ENCODE measurements at places on chromosomes 1 and 21.

- DNase-seq, result no peak
Observed at GRCh38 chr1:66351478-66351877, 182.5 kb upstream of the SGIP1 start.

DNA sequence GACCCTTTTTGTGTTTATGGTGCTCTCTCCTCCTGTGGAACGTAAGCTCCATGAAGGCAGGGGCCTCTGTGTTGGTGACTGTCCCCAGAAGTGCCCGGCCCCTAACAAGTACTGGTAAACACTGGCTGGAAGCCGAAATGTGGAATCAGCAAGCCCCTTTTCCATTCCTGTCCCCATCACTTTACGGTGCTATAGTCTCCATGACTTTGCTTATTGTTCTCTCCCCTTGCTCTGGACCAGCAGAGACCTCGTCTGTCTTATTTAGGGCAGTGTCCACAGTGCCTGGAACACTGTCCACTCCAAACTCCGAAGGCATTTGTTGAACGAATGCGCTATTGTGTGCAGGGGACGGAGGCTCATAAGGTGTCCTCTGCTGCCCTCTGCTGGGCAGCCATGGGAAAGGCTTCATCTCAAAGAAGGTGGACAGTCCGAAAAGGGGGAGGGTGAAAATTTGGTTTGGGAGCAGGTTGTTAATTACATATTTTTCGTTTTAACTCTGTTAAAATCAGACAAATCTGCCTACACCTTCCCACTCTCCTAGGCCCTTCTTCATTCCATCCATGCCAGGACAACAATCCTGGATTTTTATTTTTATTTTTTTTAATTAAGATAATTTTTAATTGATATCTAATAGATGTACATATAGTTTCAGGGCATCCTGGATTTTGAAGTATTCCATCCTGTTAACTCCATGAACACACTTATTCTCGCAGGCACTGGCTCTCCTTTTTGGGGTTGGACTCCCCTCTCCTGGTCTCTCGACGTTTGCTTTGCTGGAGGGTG, 115.6 kb downstream of the PGBD5 start:
- DNase-seq, result peak; percentile 82

DNA sequence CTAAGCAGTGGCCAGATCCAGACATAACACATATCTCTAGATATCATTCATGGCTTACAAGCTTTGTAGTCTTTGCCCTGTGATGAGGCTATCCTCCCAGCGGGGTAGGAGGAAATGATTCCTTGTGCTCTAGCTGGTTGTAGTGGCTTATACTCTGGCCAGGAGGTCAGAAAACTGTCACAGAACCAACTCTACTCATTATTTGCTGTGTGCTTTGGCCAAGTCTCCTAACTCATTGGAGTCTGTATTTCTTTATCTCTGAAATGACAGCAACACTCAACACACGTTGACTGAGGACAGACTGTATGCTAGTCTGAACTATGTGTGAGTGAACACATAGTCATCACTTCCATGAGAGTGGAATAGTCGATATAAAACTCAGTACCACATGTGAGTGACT, 116.7 kb upstream of the F3 start:
- no peak for DNase-seq

DNA sequence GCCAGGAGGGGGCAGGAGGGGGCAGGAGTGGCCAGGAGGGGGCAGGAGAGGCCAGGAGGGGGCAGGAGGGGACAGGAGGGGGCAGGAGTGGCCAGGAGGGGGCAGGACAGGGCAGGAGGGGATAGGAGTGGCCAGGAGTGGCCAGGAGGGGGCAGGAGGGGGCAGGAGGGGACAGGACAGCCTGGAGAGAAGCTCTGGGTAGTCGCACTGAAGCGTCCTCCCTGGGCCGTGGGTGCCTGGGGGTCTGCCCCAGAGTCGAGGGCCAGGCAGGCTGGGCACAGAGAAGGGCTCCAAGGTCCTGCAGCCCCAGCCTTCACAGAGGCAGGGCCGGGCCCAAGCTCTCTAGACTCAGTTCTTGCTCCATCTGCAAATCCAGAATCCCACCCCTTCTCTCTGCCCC, 22.9 kb downstream of the MEGF6 start:
- no peak for DNase-seq

DNA sequence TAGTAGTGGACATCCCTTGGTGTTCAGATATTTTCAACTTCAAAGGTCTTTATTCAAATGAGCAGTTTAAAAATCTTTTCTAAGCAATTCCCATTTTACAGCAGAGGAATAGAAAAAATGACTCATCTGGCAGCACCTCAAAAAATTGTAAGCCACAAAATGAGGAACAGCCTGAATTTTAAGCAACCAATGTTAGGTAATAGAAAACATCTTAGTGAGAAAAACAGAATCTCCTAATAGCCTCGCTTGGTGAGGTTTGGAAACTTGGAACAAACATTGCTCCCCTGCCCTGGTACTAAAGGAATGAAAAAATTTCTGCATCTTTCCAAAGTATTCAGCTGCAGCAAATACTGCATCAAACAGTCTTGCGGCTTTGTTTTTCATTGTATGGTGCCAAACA, 264.4 kb downstream of the NTNG1 start:
- no peak for DNase-seq

- no peak for DNase-seq
Observed at GRCh38 chr1:104878203-104878909, 1128.7 kb downstream of the AMY1C start.

GRCh38 chr1:100583827-100584226, 45.9 kb downstream of the GPR88 start:
- DNase-seq, result no peak

DNA sequence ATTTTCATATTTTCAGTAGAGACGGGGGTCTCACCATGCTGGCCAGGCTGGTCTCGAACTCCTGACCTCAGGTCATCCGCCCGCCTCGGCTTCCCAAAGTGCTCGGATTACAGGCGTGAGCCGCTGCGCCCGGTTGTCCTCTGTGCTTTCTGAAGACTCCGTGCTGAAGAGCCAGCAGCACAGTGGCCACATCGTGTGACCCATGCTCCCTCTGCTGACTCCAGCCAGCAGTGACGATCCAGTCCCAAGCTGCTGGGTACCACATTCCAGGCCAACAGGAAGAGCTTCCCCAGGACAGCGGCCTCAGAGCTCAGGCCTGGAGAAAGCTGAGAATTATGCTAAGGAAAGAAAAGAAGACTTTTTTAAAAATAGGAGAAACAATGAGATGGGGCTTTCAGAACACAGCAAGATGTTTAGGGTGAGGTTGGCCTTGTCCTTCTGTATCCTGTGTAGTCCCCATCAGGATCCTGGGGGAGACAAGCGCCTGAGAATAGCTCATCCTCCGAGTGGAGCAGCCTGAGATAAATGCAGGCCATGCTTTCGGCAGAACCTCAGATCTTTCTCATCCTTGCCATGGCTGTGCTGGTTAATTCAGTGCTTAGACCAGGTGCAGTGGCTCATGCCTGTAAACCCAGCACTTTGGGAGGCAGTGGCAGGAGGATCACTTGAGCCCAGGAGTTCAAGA, 207.1 kb downstream of the SLC35F3 start:
- DNase-seq, result peak; percentile 49

- no peak for DNase-seq
Observed at GRCh38 chr1:59480188-59480888, 183.4 kb downstream of the FGGY start.

GRCh38 chr21:42088658-42089057, 17.5 kb downstream of the UMODL1 start:
- no peak for DNase-seq

- peak; percentile 71 for DNase-seq
Observed at GRCh38 chr1:85579622-85580021, 939 bp upstream of the CCN1 start.

GRCh38 chr1:157087030-157087429, 12.6 kb downstream of the ETV3L start:
- DNase-seq, result no peak

- peak; percentile 87 for DNase-seq
Observed at GRCh38 chr21:31872452-31873274, at the start of gene HUNK. Gene HUNK (plus strand): TSS chr21:31873020. CDS start chr21:31873675, 655 bp downstream.

GRCh38 chr21:10575311-10575667, 53.9 kb downstream of the TPTE start:
- no peak for DNase-seq

- DNase-seq, result no peak
Observed at GRCh38 chr1:178237121-178237520, 143.2 kb downstream of the RASAL2 start.

- peak; percentile 58 for DNase-seq
Observed at GRCh38 chr1:231139125-231139649, 22.7 kb upstream of the TRIM67 start.

DNA sequence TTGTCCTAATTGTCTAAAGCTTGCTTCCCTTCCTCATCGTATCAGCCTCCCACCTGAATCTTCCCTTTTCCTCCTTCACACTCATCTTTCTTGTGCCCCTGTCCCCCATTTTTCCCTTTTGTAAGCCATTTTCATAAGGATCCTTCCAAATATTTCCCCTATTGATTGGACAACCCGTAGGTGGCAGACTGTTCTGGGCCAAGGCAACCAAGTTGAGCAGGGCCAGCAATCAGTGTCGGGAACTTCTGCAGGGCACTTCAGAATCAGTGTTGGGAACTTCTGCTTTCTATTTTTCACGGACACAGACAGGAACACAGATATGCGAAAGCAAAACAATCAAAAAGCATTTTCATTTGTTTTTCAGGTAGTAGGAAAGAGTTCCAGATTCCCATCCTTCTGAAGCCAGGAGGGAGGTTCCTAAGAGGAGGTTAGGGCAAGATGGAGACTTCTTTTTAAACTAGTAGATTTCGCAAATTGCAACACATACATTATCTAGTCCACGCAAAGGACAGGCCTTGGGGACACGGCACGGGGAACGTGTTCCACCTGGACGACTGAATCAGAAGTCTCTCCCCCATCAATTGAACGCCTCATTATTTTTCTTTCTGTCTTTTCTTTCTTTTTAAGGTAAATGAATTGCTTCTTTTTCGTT, 691 bp upstream of the MPZL1 start:
- DNase-seq, result peak; percentile 51

GRCh38 chr1:81428998-81429397, 371.7 kb upstream of the ADGRL2 start:
- DNase-seq, result no peak

Measured in right hindlimb (tissue), 1 donor.